Ascending aorta (tissue), 2 donors: ENCODE measurements at places on chromosomes 5 and 9. TPM values are rescaled to one million over a fixed set of nuclear protein-coding genes. Genes with fewer than 3 reads are reported as not detected.

GRCh38 chr9:94991961-94992907 lies 265.7 kb downstream of the AOPEP start:
- DNase-seq: peak; percentile 55

DNA sequence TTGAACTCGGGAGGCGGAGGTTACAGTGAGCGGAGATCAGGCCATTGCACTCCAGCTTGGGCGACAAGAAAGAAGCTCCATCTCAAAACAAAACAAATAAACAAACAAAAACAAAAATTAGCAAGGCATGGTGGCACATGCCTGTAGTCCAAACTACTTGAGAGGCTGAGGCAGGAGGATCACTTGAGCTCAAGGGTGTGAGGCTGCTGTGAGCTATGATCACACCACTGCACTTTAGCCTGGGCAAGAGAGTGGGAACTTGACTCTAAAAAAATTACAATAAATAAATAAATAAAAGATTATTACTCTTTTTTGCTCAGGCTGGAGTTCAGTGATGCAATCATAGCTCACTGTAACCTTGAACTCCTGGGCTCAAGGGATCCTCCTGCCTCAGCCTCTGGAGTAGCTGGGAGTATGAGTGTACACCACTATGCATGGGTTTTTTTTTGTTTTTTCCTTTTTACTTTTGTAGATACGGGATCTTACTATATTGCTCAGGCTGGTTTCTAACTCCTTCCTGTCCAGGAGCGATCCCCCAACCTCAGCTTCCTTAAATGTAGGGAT lies 9.0 kb upstream of the DCP2 start:
- DNase-seq: no peak

GRCh38 chr9:79581388-79581787 lies 9.6 kb downstream of the TLE4 start:
- no peak for DNase-seq

Gene KLF9
- 98.7 TPM for total RNA-seq

GRCh38 chr9:124163760-124164255 lies 93.9 kb upstream of the NEK6 start:
- no peak for DNase-seq

DNA sequence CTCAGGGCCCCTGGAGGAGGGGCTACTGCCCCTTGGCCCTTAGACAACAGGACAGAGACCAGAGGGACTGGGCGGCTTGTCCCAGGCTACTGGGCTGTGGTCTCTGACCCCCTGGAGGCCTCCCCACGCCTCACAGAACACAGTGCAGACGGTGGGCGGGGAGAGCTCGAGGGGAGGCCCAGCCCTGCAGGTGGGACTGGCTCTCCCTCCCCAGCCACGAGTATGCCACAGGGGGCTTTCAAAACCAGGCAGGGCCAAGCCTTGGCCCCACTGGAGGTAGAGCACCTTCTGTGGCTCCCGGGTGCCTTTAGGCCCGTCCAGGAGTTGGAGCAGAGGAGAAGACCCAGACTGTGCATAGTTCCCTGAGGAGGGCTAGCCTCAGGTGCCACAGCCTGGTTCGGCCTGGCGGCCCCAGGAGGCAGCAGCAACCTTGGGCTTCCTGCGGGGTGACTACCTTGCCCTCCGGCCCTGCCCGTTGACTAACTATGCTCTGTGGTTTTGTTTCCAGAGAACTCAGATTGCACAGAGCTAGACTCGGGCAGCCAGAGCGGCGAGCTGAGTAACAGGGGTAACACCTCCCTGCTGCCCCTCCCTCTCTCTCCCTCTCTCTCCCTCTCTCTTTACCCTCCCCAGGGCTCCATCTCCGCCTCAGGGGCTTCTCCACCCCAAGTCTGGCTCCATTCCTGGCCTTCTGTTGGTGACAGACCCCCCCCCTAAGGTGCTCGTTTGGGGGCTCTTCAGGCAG lies 15.5 kb downstream of the CARD19 start:
- DNase-seq: peak; percentile 4

Gene MYO10
- 20.0 TPM for total RNA-seq

DNA sequence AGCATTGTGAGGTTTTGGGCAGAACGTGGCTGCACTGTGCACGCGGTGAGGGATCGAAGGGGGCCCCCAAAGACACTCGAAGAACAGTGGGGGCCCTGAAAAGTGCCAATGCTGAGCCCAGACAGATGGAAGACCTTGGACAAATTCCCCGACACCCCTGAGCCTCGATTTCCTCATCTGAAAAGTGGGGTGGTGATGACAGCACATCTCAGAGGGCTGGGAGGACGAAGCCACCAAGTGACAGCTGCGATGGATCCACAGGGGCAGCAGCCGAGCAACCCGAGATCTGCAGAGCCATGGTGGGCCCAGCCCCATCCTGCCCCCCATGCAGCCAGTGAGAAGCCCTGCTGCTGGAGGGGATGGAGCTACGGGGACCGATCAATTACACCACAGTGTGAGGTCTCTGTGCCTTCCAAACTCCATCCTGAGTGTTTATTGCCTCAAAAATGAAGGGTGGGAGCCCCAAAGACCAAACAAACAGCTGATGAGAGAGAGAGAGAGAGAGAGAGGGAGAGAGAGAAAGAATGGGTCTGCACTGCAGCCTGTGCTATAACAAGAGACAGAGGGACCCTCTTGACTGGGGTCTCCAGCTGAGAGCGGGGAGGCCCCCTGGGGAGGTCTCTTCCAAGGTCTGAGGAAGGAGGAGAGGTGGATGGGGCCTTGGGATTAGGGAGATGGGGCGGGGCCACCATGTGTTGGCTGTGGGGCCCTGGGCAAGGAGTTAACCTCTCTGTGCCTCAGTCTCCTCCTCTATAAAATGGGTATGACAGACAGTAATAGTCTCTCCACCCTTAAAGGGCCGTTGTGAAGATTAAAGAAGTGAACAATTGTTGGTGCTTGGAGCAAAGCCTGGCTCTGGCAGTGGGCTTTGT lies 134.4 kb upstream of the IER5L start:
- DNase-seq: no peak

Gene SAXO1
- total RNA-seq: 0.11 TPM
